ENCODE measurements at places on chromosomes 16 and 17.

GRCh38 chr17:8185582-8186445 is 4.2 kb downstream of the BORCS6 start:
- DNase-seq: peak; percentile 67

DNA sequence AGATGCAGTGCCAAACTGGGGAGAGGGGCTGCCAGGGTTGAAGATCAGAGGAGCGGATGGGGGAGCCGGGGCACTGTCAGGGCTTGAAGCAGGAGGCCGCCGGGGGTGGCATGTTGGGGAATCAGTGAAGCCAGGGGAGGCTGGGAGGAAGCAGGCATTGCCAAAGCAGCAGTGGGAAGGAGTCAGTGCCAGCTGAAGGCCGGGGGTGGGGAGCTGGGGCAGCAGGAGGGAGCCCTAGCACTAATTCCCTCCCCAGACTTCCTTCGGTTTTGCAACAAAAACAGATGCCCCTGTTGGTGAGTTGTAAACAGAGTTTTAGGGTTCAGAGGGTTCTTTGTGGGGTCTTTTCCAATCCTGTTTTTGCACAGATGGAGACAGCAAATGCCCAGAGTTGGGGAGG is 10.9 kb upstream of the TAC4 start:
- DNase-seq: no peak

- DNase-seq: no peak
These were observed 12.5 kb downstream of the DCAKD start for GRCh38 chr17:45038728-45039634.

DNA sequence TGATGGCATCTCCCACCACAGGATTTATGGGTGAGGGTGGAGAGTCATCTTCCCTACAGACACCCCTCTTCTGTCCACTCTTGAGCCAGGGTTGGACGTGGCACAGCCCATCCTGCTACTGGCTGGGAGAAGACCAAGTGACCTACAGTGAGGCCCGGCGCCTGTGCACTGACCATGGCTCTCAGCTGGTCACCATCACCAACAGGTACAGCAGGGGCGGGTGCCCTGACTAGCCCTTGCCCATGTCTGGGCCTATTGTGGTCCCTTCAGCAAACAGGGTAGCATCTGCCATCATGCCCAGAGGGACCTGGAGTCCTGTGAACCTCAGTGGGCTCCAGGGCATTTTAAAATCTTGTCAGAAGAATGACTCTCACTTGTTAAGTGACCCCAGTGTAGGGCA is 48.2 kb downstream of the MRC2 start:
- DNase-seq: no peak

GRCh38 chr17:19738757-19739156 is 9.3 kb downstream of the ALDH3A1 start:
- DNase-seq: no peak

DNA sequence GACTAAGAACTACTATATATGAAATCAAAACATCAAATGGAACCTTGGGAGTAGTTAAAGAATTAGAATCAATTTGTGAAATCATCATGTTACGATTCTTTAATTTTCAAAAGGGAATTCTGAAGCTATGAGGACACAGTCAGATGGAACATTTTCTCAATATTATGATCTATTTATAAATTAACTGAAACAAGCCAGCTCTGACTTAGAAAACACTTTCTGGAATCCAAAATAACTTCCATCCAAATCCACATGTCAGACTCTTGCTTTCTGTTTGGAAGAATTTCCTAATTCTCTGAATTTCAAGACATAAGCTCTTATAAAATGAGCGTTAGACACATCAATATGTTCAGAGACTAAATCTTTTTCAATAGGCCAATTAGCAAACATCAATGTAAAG is 737.7 kb upstream of the SOX9 start:
- no peak for DNase-seq

DNA sequence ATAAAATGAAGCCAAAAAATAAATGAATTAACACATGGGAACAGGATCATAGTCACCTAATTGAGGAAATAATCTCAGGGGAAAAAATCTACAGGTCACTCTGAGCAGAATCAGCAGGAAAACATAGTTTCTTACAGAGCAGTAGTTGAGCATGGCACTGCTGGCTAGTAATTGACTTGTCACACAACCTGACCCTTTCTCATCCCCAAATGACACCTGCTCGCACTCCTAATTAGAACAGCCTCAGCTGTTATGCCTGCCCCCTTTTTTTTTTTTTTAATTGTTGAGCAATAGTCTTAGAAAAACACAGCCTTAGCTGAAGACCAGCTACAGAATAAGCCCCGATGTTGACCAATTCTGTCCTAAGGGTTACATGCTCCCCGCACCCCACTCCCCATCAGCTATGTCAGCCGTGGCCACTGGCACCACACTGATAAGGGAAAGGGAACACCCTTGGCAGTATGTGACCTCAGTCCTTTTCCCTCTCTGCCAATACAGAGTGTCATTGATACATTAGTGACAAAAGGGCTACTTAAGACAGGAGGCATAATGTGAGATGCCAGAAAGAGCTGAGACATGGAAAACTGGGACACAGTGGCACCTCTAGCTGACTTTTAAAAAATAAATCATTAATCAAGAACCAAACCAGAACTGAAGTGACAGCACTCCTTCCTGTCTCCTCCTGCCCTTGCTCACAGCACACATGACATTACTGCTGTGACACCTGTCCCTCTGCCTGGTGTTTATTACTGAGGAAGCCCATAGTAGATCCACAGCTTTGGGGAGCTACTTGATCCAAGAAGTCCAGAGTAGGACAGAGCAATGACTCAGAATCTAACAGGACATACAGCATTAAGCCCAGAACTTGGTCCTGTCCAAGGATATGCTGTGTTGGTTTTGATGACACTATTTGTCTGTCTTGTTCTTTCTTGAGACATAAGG is 41.7 kb downstream of the WDR59 start:
- DNase-seq: no peak

DNA sequence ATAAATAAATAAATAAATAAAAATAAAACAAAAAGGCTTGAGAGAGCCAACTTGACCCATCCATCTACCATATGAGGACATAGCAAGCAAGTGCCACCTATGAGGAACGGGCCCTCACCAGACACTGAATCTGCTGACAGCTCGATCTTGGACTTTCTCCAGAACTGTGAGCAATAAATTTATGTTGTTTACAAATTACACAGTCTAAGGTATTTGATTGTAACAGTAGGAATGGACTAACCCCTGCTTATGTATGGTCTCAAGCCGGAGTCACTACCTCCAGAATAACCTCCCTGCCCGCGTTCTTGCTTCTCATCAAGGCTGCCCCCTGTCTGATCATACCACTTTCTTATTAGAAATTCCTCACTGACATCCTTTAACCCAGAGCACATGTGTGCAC is 9.9 kb downstream of the SLC5A11 start:
- DNase-seq: peak; percentile 61

- DNase-seq: peak; percentile 62
These were observed 4.0 kb downstream of the SLC35B1 start for GRCh38 chr17:49703557-49704277.

- no peak for DNase-seq
These were observed 42.7 kb upstream of the ANKFN1 start for GRCh38 chr17:56110463-56111135.

DNA sequence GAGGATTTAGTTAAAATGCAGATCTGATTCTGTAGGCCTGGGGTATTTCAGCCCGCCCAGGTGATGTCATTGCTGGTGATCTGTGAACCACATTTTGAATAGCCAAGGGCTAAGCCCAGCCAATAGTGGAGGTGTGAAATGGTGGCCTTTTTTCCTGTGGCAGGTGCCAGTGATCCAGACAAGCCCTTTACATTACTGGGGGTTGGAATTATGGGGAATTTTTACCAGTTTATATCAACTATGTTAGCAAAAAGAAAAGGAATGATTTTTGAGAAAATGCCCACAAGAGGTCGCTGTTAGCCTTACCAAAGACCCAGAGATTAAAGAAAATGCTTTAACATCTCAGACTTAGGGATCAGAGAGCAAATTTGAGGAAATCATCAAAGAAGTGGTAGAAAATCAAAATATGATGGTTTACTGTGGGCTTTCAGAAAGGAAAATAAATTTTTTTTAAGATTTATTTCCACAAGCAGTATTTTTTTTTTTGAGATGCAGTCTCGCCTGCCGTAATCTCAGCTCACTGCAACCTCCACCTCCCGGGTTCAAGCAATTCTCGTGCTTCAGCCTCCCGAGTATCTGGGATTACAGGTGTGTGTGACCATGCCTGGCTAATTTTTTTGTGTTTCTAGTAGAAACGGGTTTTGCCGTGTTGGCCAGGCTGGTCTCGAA is 3.9 kb downstream of the VPS35L start:
- DNase-seq: peak; percentile 74

DNA sequence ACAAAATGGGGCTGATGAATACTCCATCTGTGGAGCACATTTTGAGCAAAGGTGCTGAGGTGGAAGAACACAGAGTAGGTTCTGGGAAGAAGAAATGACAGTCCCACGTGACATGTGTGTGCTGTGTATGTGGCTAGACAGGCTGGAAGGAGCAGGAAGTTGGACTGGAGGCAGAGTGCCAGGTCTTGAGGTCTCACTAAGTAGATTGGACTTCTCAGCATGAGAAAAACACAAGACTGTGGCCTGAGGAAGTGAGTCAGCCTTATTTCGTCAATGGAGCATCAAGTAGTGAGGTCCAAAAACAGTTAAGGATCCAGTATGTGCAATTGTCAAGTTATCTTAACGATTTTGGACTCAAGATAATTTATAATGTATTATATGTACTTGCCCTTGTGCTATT is 736.5 kb downstream of the KCNJ2 start:
- DNase-seq: peak; percentile 97

DNA sequence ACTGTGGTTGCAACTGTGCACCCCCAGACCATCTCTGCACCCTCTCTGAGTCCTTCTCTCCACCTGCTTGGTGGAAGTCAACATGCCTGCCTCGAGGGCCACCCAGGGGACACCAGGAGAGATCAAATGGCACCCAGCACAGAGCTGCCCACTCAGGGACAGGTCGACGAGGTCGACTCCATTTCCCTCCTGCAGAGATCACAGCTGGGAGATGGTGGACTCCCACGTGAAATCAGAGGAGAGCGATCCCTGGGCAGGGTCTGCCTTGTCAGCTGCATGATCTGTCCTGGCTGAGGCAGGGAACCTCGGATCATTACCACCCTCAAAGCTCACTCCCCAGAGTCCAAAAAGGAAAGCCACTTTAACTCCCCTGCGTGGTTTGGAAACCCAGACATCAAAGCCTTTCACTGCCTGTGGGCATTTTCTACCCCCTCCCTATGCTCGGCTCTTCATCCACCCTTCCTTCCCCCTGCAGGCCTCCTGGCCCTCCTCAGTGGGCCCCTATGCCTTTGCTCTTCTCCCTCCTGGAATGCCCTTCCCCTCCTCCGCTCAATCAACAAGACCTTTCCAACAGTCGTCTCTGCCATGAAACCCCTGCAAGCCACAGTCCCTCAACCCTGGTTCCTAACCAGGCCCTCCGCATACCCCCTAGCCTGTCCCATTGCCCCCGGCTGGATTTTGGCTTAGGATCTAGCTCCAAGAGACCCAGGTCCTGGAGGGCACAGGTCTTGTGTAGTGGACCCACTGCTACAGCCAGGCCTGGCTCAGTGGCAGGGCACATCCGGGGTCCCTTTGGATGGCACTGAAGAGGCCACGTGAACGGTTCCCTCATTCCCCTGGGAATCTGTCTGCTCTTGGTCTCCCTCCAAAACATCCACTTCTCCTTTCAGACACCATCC is 103.8 kb upstream of the RPL38 start:
- no peak for DNase-seq

DNA sequence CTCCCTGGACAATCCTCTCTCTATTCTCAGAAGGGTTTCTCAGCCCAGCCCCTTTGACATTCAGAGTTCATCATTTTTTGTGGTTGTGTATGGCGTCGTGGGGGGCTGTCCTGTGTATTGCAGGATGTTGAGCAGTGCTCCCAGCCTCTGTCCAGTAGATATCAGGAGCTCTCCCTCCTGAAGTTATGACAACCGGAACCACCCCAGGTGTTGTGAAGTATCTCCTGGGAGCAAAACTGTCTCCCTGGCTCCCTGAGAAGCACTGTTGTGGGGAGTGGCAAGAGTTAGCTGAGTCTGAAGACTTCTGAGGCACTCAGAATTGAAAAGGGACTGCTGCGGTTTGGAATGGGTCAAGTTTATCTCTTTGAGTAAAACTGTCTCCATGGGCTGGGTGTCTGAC is 55.9 kb upstream of the MGAT5B start:
- no peak for DNase-seq

GRCh38 chr17:9790889-9791876 is at the start of gene DHRS7C:
DHRS7C (minus strand) TSS chr17:9791592; CDS start chr17:9791284, 308 bp downstream.
- no peak for DNase-seq

DNA sequence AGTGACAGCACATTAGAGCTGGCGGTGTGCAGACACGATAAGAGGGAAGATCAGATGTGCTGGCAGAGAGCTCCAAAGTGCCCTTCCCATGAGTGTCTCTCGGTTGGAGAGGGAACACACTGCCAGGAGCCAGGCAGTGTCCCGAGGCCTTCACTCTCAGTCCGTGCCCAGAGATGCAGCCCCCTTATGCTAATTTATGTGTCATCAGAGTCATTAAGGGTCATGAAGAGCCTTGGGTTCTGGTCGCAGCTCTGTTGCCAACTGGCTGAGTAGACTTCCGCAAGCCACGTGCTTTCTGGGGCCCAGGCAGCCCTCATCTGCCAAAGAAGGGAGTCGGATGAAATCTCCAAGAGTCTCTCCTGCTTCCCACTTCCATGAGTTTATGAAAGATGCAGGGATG is 232.5 kb downstream of the MSI2 start:
- no peak for DNase-seq
